ENCODE measurements at places on chromosomes 1 and 21. TPM values are rescaled to one million over a fixed set of nuclear protein-coding genes. Genes with fewer than 3 reads are reported as not detected.

The CD101 gene
- 2.1 TPM for total RNA-seq

The MIXL1 gene
- 0.15 TPM for total RNA-seq

The RXFP4 gene
- not detected for total RNA-seq

The C1orf94 gene
- not detected for total RNA-seq

The CD84 gene
- total RNA-seq = 37.3 TPM

The TSPAN1 gene
- not detected for total RNA-seq

The NBPF12 gene
- 16.4 TPM for total RNA-seq

The RGS8 gene
- total RNA-seq = 0.08 TPM

The IL12RB2 gene
- total RNA-seq = 63.3 TPM

The LHX8 gene
- total RNA-seq = not detected

The OR2W3 gene
- total RNA-seq = not detected

The ADGRL2 gene
- total RNA-seq = not detected

The DNAJC8 gene
- 66.2 TPM for total RNA-seq

The EPS8L3 gene
- total RNA-seq = not detected

The SLAMF9 gene
- not detected for total RNA-seq

The MAB21L3 gene
- not detected for total RNA-seq

The SUMO3 gene
- total RNA-seq = 52.6 TPM

The SFN gene
- total RNA-seq = 4.3 TPM

The CELF3 gene
- not detected for total RNA-seq

The PTPRF gene
- total RNA-seq = 6.3 TPM

The NBPF6 gene
- not detected for total RNA-seq

The DTL gene
- 72.2 TPM for total RNA-seq

The FAM163A gene
- total RNA-seq = not detected

The CYB5RL gene
- total RNA-seq = 11.9 TPM

The FCRL5 gene
- not detected for total RNA-seq

The ERVH48-1 gene
- 0.29 TPM for total RNA-seq

The PTPRU gene
- 2.1 TPM for total RNA-seq

The IGSF5 gene
- not detected for total RNA-seq

The CLDN17 gene
- total RNA-seq = not detected

The PDZK1IP1 gene
- total RNA-seq = not detected

The FCGR1A gene
- not detected for total RNA-seq

The DNAJC6 gene
- 10.4 TPM for total RNA-seq

The GNG12 gene
- 0.34 TPM for total RNA-seq

The C8B gene
- not detected for total RNA-seq

The F11R gene
- total RNA-seq = 13.0 TPM

The OR2T29 gene
- total RNA-seq = not detected

The MYOM3 gene
- not detected for total RNA-seq

The ZNF593OS gene
- total RNA-seq = not detected

Measured in activated T-helper 17 cell treated with anti-CD3 and anti-CD28 coated beads, Interleukin-2, amount 50 U/mL, for 72 hours (primary cell).